ENCODE measurements at places on chromosomes 3 and 15.
A peak's percentile ranks its signal among the peaks of the same experiment; 100 is the strongest.

DNA sequence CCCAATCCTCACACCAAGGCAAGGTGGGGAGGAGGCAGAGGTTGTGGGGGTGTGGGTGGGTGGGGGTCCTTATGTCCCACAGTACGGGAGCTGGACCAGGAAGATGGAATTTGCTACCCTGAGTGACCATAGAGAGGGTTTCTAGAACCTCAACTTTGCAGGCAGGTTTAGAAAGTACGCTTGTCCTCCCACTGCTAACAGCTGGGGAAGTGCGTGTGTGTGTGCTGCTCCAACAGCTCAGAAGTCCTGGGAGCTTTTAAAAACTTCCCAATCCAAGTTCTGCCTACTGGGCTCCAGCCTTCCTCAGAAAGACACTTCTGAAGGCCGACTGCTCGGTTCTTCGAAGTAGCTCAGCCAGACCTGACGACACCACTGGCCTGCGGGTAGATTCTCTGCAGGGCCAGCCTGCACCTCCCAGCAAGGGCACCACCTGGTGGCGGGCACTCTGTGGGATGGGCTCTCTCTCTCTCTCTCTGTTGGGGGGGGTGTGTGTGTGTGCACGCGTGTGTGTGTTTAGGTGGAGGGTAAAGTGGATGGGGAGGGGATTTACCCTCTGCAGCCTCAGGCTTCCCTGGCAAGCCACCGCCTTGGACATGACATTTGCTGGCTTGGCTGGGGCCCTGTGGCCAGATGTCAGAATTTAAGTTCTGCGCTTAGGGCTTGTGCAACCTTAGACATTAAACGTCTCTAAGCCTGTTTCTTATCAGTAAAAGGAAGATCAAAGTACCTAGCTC lies 15.6 kb downstream of the TMEM158 start:
- DNase-seq: peak; percentile 49

DNA sequence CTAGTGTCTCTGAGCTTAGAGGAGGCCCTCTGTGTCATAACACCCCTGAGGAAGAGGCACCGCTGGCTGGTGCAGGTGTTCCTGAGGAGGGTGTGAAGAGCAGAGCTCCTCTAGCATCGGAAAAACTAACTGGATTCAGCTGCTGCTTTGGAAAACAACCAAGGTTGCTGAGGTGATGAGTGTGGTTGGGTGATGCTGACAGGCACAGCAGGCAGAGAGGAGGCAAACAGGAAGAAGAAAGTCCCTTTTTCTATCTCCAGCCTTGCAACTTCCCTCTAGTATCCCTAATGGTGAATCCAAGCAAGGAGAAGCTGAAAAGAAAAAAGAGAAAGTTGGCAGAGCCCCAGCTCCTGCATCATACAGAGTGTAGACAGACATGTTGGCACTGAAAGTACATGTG lies 3.8 kb upstream of the OR4F15 start:
- no peak for DNase-seq

- no peak for DNase-seq
These were observed 158.7 kb downstream of the CGGBP1 start for GRCh38 chr3:87900061-87900460.

DNA sequence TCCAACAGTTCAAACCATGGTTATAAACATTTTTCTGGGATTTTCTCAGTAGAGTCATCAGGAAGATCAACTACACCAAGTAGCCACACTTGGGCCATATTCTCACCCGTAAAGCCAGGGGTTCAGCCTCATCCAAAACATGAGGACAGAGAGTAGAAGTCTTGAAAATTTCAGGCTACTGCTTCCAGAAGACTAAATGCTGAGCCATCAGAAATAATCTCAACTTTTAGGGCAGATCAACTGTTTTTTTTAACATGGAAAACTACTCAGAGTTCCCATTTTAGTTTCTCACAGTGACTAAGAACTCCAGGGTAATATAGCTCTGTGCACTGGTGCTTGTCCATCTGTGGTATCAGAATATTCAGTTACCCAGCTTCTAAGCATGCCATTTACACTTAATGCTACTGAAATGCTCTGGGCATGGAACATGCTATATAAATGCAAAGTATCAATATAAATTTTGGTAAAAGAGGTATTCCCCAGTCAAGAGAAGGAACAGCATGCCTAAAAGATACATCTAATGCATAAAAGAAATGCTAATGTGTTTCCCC lies 300.1 kb upstream of the LRRN1 start:
- no peak for DNase-seq

DNA sequence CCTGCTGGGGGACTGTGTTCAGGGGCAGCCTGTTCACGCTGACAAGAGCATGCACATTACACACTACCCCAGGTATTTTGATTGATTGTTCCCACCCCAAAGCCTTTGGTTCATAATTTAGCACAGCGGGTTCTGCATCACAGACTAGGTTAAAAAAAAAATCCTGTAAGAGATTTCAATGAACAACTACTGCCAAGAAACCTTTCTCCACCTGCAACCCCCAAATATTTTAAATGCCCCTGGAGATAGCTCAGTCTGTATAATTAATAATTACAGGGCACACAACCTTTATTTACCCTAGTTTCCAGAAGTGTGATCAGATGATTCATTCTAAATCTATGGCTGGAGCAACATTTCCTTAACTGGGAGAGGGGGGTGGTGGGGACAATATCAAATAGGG lies 87.6 kb downstream of the NR2F2 start:
- DNase-seq: no peak

DNA sequence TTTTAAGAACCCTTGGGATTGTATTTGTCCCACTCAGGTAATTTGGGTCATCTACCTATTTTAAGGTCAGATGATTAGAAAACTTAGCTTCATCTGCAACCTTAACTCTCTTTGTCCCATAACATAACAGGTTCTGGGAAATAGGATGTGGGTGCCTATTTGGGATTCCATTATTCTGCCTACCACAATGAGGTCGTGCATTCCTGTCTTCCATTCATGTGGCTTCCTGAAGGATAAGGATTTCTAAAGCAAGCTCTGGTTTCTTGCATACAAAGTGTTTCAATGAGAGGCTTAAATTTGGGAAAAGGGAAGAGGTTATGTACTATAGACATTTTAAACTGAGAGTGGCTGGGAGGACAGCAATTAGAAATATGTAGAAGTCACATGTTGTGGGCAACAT lies 190.3 kb downstream of the MCTP2 start:
- no peak for DNase-seq

DNA sequence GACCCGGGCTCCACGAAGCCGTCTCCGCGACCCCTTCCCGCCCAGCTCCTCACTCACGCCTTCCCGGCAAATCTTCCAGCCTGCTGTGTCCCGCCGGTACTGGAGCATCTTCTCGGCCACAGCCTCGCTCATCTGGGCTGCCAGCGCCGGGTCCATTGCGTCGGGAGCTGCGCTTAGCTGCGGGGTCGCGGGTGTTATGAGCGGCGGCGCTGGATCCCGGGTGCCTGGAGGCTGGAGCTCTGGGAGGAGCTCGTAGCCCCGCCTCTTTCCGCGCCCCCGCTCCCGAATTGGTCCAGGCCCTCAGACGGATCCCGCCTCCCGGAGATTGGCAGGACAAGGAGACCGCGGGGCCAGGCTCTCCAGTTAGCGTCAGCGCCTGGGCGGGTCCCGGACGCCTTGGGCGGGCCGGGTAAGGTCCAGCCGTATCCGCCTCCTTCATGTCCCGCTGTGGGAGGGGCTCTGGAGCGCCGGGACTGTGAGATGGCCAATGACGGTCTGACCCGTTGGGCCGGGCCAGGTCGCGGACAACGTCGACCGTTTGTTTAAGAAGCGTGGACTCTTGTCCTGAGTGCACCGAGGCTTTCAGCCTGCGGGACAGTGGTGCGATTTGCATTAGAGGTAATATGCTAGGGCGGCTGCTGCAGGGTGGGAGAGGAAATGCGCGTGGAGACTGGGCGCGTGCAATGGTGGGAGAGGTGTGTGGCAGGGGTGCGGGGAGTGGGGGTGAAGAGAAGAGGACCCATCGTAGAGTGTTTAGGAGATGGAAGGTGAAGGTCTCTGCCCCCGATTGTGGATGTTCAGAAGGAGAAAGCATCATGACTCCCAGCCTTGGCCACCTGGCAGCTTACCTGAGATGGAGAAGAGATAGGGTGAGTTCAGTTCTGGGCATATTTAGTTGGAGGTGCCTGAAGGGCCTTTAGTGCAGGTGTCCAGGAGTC lies at the start of gene STARD5:
TSS of gene STARD5 (minus strand) at position 198 of the 938 bp plus-strand sequence. CDS start at position 156, 42 bp downstream.
- peak; percentile 94 for DNase-seq

DNA sequence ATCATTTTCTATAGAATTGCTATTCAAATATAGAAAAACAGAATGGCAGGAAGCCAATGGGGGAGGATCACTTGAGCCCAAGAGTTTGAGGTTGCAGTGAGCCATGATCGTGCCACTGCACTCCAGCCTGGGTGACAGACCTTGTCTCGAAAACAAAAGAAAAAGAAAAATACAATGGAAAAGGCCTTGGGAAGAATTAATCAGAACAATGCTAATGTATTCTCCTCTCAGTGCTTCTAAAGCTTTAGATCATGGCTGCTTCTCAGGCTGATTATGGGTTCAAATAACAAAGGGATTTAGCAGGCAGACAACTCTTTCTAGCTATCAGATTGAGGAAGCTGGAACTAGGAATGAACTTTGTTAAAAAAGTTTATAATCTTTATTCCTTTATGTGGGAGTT lies 115.8 kb downstream of the PDCD6IP start:
- no peak for DNase-seq

- DNase-seq: no peak
These were observed 7.7 kb downstream of the SERP1 start for GRCh38 chr3:150538324-150539208.

DNA sequence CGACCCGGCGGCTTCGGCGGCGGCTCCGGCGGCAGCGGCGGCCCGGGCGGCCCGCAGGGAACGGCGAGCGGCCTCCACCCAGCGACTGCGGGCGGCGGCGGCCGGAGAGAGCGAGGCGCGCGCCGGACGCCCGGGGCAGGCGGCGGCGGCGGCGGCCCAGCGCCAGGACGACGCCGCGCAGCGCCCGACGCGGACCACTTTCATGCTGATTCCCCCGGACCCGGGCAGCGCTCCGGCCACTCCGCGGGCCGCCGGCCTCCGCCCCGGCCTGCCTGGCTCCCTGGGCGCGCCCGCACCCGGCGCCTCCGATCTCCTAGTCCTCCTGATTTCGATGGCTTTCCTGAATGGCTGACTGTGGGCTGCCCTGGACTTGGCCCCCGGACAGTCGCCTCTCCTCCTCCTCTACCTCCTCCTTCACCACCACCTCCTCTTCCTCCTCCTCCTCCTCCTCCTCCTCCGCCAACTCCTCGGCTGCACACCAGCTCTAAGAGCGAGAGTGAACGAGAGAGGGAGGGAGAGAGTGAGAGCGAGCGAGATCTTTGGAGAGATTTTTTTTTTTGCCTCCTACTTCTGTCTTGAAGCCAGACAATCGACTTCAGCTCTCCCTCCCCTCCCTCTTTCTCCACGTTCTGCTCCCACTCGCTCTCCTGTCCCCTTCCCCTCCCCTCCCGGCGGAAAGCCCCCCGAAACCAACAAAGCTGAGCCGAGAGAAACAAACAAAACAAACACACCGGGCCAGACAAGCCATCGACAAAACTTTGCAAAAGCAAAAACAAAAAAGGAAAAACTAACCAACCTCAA lies 844 bp downstream of the NR2F2 start:
- no peak for DNase-seq

DNA sequence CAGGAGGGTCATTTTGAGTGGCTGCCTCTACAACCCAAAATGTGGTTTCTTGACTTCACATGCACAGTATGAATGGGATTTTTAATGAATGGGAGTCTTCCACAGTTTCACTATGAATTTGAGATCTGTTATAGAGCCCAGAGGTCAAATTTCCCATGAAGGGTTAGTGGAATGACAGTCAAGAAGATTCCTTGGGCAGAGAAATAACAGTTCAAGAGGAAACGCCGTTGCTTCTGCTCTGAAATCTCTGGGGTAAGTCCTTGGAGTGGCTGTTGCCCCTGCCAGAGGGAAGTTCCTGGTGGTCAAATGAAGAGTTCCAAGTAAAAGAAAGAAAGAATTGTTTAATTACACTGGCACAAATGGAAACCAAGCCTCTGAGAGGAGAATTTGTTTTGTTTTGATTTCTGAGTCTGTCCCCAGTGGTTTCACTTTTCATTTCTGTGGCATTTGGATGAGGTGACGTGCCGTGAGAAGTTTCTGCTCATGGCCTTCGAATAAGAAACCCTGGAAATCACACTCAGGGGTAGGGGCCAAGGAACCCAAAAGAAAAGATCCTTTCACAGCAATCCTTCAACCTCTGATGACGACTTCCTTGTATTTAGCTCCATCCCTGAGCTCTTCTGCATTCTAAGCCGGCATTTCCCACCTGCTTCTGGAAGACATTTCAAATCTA lies 77.5 kb upstream of the IL12A start:
- DNase-seq: no peak

DNA sequence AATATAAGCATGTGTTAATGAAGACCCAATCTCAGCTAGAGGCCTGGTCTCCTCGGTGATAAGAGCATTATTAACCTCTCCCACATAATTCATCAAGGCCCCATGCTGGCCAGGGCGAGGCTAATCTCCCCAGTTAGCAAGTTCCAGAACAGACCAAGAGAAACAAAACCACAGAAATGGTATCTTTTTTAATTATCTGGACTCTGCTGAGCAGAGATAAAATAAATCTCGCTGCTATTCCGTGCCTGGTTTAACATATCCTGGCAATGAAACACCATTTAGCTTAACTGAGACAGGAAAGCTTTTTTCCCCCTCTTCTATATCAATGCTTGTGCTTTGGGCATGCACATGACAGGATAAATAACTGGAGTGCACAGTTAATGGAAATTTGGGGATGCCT lies 72.5 kb upstream of the ARHGEF3 start:
- DNase-seq: no peak

DNA sequence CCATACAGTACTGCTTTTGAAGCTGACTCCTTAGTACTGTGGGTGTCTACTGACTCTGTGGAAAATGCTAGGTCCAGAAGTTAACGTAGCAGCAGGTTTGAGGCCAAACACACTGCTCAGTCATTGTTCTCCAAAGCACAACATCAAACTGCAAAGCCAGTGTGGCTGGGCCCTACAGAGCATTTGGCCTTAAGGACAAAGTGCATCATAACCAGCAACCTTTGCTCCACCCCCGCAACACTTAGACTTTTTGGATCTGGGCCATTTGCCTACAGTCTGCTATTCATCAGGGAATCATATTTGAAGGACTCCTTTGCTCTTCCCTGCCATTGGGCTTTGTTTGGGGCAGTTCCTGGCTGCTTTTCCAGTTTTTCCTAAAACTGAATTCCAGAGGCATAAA lies 43.1 kb upstream of the ARL6 start:
- DNase-seq: no peak

GRCh38 chr3:126294211-126294808 lies 62.9 kb downstream of the KLF15 start:
- no peak for DNase-seq

GRCh38 chr15:49645941-49646340 lies 25.1 kb downstream of the DTWD1 start:
- no peak for DNase-seq

DNA sequence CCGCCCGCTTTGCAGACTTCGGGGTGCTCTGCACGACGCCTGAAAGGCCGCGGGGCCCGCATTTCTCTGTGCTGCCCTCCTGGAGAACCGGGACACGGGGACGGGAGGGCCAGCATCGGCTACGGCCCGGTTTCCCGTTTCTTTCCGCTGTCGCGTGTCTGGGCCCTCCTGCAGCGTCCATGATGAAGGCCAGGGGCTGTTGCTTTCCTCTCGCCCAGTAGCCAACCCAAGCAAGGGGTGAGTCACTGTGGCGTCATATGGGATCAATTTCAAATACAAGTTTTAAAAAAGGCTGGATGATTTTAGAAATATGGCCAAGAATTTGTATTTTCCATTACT lies 435 bp downstream of the SLC35G2 start:
- no peak for DNase-seq

GRCh38 chr3:64467255-64467944 lies 220.4 kb downstream of the ADAMTS9 start:
- DNase-seq: no peak

Data from GM19239 (cell line).